BE2C (cell line): ENCODE measurements at places on chromosomes 12 and 14.
A peak's percentile ranks its signal among the peaks of the same experiment; 100 is the strongest.

- DNase-seq: no peak
These were observed 89.3 kb downstream of the FSCB start for GRCh38 chr14:44417809-44418208.

DNA sequence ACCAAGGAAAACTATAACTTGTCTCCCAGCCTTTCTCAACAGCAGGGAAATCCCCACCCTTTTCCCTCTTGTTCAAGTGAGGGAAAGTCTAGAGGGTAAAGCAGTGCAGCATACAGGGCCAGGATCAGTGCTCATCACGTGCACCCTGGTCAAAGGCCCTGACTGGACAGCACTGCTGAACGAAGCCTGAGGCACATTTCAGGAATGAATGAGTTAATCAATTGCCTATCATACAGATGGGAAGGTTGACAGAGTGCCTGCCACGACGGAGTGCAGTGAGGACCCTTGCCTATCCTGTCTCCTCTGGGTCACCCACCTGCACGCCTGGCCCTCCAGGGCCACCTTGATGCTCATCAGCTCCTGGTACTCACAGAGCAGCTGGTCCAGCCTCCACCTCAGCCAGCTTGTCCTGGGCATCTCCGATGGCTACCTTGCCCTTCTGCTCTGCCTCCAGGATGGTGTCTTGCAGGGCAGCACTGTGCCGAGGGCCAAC is 11.7 kb upstream of the KRT73 start:
- DNase-seq: no peak

DNA sequence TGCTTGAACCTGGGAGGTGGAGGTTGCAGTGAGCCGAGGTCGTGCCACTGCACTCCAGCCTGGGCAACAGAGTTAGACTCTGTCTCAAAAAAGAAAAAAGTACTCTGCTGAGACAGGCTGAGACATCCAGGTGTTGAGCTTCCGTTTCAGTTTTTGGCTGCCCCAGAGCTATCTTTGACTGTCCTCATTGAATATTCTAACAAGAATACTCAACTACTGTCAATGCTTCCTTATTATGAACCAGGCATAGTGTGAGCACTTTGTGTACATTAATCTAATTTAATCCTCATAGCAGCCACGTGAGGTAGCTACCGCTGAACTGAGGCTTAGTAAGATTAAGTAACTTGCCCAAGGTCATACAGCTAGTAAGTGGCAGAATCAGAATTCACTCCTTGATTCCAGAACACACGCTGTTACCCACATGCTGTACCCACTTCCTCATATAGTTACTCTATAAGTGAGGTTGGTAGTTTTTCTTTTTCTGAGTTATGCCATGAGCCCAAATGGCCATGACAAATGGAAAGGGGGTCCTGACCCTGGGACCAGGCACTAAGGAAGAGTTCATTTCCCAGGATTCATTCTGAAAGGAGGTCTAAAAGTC is 11.3 kb downstream of the ALDH1L2 start:
- DNase-seq: no peak

DNA sequence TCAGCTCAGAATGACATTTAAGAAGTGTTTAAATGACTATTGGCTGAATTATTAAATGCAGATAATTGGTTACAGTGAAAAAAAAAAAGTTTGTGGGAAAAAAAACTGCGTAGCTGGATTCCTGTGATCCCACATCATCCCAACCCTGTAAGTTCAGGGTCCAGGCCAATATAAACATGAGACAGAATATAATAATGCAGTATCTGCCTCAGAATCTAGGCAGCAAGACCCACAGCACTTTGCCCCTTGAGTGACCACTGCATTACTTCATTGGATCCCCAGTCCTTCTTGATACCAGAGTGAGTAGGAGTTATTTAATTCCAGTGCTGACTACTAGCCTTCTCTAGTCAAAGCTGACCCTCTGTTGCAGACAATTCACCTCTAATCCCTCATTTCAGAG is 272.6 kb downstream of the CCER1 start:
- no peak for DNase-seq

GRCh38 chr14:60107477-60107876 is 15.8 kb downstream of the PCNX4 start:
- no peak for DNase-seq

GRCh38 chr14:66174453-66174891 is 311.7 kb upstream of the CCDC196 start:
- DNase-seq: no peak

GRCh38 chr12:48828293-48828692 is 10.0 kb downstream of the CACNB3 start:
- DNase-seq: no peak

DNA sequence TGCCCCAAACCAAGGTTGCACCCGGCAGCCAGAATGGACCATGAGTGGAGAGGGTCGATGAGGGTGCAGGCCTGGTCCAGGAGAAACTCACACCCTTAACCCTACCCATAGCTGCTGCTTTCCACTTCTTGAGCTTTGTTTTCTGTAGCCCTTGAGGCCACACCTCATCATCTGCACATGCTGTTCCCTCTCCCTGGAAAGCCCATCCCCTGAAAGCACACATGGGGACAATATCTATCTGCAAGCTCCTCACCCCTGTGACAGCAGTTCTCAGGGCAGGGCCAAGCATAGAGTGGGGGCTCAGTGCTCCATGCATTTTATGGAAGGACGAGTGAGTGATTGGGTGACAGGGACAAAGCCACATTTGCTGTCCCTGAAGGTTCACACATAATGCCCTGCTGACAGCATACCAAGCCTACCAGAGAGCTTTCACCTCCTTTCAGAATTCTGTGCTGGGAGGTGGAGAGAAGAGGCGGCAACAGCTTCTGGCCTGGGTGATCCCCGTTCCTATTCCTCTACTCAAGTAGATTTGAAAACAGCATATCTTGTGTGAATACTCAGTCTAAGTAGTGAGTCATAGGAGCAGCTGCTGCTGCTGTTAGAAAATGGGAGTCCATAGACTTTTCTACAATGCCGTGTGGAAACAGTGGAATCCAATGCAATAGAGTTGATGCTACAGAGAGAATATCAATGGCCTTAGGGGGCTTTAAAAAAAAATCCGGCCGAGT is 44.6 kb downstream of the SRGAP1 start:
- no peak for DNase-seq

DNA sequence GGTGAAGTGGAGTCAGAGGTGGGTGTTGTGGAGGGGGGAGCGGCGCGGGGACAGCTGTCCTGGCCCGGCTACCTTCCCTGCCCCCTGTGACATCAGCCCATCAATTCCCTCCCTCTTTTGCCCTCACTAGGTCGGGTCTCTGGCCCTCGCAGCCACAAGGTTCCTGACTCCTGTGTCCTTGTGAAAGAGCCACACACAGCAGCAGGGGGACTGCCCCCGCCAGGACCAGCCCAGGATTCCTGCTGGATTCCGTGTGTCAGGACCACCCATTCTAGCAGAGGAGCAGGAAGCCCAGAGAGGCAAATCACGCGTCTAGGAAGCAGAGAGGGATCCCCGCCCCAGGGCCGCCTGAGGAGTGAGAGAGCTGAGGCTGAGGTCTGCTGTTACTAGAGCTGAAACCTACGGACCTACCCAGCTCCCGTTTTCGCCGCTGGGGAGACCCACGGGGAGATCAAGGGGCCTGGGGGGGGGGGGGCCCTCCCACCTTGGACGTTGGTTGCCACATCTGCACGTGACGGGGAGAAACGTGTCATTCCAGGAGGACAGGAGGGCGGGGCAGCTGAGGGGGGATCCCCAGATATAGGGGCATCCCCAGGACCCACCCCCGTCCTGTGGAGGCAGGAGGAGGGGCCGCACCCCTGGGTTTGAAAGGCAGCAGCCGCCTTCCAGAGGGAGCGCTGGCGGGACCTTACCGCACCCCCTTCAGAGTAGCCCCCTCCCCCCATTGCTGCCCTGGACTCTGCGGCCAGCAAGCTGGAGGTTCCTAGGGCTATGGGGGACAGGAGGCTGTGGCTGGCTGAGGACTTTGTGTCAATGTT is 12.5 kb upstream of the INF2 start:
- DNase-seq: peak; percentile 12

- DNase-seq: no peak
These were observed 4.3 kb upstream of the MMP19 start for GRCh38 chr12:55847033-55847432.

DNA sequence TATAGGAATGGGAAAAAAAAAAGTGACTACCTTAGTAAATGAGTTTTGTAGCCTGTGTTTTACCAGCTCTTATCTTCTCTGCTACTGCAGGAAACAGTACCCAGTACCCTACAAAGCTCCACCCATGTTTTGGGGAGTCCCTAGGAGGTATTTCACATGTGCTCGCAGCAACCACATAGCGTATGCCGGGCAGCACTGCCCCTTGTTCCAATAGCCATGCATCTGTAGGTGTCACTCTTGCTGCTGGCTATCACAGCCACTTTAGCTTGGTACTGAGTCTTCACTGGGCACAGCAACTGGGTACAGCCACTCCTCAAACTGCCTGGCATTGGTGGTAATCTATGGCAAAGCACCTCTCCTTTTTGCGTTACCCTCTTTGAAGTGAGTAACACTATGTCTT is 2.0 kb upstream of the MDM1 start:
- DNase-seq: no peak

GRCh38 chr12:805022-805632 is 52.7 kb downstream of the WNK1 start:
- no peak for DNase-seq

- no peak for DNase-seq
These were observed 34.2 kb downstream of the TBX5 start for GRCh38 chr12:114371733-114372132.

- no peak for DNase-seq
These were observed 73.9 kb downstream of the HSD17B6 start for GRCh38 chr12:56836800-56837663.

GRCh38 chr14:103556946-103557758 is 5.3 kb downstream of the BAG5 start:
- no peak for DNase-seq

- peak; percentile 99 for DNase-seq
These were observed at the start of gene VAMP1 for GRCh38 chr12:6470375-6471163. Gene VAMP1 (minus strand): TSS chr12:6470677. CDS start chr12:6470531, 146 bp downstream.

DNA sequence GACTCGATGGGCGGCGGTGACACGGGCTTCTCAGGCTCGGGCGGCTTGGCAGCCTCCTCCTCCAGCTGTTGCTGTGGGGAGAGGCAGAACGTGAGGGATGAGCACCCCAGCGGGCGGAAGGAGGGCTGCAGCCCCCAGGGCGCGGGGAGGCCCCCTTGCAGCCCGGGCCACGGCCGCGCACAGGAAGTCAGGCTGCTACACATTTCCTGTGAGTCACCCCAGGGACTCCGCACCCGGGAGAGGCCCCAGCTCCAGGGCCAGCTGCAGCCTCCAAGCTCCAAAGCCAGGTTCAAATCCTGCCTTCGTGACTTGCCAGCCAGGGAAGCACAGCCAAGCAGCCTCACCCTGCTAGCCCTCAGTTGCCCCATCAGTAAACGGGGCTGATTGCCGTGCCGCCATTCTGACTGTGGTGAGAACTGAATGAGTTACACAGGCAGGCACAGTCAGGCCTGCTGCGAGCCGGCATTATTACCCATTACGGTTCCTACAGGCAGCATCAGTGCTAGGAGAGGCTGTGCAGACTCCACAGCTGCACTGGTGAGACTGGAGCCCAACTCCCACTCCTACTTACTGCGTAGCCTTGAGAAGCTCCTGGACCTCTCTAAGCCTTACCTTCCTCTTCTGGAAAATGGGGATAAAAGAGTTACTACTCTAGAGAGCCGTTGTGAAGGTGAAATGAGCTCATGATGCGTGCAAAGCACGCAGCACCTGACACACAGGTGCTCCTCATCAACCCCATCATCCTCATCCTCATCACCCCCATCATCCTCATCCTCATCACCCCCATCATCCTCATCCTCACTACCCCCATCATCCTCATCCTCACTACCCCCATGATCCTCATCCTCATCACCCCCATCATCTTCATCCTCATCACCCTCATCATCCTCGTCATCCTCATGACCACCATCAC is 100.9 kb downstream of the NCOR2 start:
- DNase-seq: no peak

GRCh38 chr14:106879241-106879640 is 1352.9 kb downstream of the TMEM121 start:
- DNase-seq: peak; percentile 68

GRCh38 chr12:124365726-124366430 is 71.0 kb downstream of the RFLNA start:
- no peak for DNase-seq

GRCh38 chr14:105283028-105283427 is 17.8 kb downstream of the BRF1 start:
- DNase-seq: no peak

GRCh38 chr12:101375573-101375972 is 32.0 kb downstream of the ARL1 start:
- DNase-seq: no peak

GRCh38 chr12:76890151-76891143 is 11.6 kb upstream of the CSRP2 start:
- DNase-seq: no peak

GRCh38 chr14:73462048-73462715 is 3.8 kb upstream of the NUMB start:
- peak; percentile 84 for DNase-seq

- DNase-seq: no peak
These were observed 174.3 kb downstream of the FOXN3 start for GRCh38 chr14:89242652-89243279.

DNA sequence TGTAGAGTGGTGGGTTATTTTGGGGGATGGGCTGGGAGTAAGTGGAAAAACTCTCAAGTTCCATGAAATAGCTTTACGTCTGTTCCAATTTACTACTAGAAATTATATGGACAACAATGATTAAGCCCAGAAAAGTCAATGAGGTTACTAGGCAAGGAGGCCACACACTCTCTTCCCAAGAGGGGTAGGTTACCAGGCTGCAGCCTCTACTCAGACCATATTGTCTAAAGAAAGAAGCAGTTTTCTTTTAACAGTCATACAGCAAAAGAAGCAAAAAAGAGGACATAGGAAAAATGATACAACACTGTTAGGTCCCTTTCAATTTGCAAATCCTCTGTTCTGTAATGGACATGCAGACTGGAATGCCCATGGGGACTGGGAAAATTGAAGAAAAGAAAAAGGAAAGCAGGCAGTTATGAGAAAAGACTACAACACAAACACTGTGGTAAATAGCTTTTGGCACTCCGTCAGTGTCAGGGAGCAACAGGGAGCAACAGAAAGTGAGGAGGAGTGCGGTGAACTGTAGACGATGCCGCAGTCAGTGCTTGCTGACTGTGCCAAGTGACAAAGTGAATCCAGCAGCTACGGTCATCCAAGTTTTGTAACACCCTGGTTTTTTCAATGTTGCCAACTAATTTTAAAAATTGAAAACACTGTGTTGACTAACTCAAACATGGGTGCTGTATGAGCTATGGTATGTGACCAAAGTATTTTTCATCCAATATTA is 39.8 kb upstream of the HMGA2 start:
- DNase-seq: no peak

- no peak for DNase-seq
These were observed 34.2 kb upstream of the DEGS2 start for GRCh38 chr14:100193417-100194357.

DNA sequence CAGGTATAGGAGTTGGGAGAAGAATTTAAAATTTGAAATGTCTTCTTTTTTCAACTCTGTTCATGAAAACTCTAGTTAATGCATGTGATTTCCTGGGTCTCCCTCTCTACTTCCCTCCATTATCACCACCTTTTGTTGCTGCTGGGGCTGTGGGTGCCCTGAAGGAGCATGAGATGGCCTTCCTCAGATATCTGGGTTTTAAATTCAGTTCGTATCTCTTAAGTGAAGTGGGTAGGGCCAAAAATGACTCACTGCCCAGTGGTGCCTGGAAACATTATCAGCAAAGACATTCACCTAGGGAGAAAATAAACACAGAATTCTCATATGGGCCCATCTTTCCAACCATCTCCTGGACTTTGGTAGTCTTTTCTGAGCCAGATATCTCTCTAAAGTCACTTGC is 234.9 kb upstream of the PLEKHG7 start:
- DNase-seq: no peak

GRCh38 chr12:32874078-32874477 is 22.5 kb downstream of the PKP2 start:
- no peak for DNase-seq
